ENCODE measurements at places on chromosomes 3 and 15.

- DNase-seq, result no peak
Observed at GRCh38 chr15:31032961-31033371, 41.5 kb upstream of the MTMR10 start.

DNA sequence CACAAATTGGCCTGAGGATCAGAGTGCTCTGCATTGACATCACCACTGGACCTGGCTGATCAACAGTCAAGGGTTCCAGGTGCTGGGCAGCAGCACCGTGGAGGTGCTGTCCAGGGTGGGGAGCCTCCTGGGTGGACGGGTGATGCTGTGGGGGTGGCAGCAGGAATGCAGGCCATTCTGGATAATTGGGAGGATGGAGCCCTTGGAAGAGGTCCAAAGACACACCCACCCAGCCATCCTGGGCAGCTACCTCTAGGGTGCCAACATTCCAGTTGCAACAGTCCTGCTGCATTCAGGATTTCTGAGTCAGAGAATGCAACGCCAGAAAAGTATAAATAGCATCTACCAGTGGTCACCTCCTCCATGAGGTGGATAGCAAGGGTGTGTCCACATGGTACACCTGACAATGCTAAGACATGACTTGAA lies 26.8 kb downstream of the STARD5 start:
- no peak for DNase-seq

DNA sequence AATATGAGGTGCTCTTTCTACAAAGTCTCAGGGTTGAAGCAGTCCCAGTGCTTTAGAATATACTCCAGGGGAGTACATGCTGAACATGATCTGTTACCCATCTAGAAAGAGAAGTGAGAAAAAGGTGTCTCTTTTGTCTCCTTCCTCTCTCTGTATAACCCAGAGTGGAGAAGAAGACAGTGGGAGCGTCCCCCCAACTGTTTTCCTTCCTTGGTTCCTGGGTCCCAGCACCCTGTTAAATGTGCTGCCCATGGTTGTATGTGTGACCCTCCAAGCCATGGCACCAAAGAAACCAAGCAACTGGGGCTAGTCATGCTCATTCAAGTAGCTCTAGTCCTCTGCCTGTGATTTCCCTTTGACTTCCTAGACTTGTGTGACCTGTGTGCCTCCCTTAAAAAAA lies 683.7 kb downstream of the TBL1XR1 start:
- no peak for DNase-seq

GRCh38 chr3:74413547-74414241 lies 200.8 kb downstream of the CNTN3 start:
- no peak for DNase-seq

GRCh38 chr15:85580879-85581278 lies 200.5 kb downstream of the AKAP13 start:
- peak; percentile 80 for DNase-seq

- DNase-seq, result no peak
Observed at GRCh38 chr3:186209810-186210752, 101.2 kb upstream of the ETV5 start.

- DNase-seq, result peak; percentile 85
Observed at GRCh38 chr15:70266412-70267121, 168.8 kb upstream of the TLE3 start.

DNA sequence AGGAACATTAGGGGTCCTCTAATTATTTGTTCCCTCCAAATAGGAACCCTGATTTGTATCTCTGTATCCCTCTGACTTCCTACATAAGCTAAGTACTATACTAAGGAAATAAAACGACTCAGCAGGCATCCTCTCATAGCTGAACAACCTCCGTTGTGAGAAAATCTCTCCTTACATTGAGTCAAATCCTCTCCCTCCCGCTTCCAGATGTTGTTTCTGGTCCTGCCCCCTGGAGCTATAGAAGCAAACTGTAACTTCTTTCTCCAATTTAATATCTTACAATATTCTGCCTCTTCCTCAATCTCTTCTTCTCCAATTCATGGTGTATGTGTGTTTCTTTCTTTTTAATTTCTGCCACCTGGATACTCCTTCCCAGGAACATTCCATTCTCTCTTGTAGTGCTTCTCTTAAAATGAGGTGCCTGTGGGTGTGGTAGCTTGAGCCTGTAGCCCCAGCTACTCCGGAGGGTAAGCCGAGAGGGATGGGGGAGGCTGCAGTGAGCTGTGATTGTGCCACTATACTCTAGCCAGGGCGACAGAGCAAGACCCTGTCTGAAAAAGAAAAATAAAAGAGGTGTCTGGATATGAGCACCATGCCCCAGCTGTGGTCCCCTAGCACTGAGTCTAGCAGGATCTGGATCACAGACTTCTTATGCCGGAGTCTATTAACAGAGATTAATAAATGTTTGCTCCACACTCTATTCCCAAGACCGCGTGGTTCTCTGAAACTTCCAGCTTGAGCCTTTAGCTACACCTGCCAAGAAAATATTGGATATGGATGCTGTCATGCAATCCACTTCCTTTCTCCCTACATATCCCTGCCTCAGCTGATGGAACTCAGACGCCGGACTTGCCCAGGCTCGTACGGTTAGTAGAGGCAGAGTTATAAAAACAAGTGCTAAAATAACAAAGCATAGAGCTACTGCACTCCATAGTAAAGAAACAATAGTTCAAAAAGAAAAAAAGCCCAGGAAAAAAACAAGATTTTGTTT lies 42.9 kb upstream of the NEO1 start:
- no peak for DNase-seq

Measured in CD4-positive, alpha-beta T cell treated with Interleukin-15 for 1 hour (primary cell).